Fibroblast of the conjunctiva (primary cell): ENCODE measurements at places on chromosomes 2 and 18.

DNA sequence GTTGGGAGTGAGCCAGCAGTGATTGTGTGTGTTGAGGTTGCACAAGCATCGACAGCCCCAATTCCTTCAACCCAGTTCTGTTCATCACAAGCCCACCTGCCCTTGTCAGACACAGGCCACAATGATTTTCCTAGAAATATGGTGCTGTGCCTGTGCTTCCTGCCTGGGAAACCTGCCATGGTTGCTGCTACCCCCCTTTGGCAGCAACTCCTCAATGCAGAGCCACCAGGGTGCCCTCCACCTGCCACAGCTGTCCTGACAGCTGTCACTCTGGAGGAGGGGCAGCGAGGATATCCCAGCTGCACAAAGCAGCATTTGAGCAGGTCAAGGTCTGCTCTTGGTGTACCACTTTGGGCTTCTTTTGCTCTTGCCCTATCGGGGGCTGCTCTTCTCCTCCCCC, 27.1 kb downstream of the SMIM21 start:
- no peak for DNase-seq

GRCh38 chr2:137521653-137522619, 442.3 kb upstream of the HNMT start:
- no peak for DNase-seq

GRCh38 chr2:221571551-221572218, 419 bp downstream of the EPHA4 start:
- no peak for DNase-seq

DNA sequence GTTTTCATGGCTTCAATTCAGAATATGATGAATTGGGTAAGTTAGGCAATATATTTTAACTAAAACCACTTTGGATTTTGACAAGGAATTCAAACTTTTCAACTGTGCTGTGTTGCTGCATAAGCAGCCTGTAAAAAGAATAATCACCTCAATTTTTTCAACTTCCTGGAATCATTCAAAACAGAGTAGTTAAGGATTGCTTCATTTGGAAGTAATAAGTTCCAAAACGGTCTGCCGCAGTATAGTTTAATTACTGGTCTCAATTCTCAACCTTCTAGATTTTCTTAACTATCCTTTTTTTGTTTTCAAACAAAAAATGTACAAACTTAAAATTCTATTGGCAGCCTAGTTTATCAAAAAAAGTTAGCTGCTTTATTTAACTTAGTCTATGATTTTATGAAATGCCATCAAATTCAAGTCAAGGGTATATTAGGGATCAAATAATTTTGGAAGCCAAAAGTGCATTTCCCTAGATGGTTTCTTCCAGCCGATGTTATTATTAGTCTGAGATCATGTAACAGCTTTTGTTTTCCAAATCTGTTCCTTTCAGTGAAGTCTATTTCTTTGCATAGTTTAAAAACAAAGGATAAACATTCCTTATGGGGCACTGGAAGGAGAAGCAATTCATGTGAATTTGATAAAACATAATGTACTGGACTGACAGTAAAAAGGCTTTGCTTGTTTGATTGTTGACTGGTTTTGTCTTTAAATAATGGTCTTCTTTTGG, 76.1 kb upstream of the ETAA1 start:
- DNase-seq: no peak

DNA sequence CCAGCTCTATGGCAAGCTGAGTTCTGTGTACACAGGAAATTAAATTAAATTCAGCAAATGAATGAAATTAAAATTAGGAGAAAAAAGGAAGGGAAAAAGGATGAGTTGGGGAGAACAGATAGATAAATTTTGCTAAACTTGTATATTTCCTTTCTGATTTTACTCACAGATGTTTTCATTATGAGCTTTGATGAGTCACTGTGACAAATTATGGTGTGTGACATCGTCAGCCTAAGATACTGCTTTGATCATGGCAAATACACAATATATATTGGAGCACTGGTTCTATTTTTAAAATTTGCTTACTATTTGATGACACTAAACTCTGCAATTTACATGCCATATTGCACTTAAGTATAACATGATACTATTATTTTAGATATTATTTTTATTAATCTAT, 464.6 kb upstream of the SPHKAP start:
- DNase-seq: no peak

DNA sequence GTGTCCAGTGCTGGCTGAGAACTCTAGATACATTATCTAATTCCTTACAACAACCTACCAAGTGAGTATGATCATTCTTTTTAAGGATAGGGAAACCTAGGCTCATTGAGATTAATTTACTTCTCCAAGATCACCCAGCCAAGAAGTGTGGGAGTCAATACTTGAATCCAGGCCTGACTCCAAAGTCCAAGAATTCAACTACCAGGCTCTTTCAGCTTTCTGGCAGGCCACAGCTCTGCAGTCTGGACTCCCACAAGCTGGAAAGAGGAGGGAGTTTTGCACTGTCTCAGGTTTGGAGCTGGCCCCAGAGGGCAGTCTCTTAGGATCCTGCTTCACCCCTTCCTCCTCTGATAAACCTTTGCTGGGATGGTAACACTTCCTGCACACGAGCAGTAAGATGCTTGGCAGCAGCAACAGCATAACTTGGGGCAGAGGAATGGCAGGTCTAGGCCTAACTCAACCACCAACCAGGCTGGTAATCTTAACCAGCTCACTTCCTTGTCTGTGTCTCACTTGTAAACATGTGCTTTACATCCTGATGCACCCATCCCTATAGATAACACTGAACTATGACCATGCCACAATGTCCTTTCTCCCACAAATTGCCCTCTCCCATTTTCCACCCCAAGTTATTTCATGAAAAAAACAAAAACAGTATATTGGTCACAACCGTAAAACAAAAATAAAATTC, 111.1 kb upstream of the ACAA2 start:
- no peak for DNase-seq

DNA sequence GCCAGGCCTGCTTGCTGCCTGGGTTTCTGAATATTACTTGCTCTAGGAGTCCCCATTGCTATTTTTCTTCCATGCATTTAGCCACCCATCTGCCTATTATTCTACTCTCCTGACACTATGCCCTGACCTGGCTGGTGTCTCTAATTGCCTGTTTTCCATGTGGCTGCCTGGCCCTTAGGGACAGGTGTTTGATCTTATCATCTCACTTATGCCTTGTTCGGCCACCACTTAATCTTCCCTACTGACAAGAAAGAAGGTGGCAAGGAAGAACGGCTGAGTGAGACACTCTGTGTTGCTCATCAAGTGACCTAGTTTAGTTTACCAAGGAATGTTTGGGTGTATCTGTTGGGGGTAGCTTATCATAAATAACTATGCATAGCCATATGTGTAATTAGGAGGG, 50.4 kb upstream of the RAPH1 start:
- DNase-seq: no peak

DNA sequence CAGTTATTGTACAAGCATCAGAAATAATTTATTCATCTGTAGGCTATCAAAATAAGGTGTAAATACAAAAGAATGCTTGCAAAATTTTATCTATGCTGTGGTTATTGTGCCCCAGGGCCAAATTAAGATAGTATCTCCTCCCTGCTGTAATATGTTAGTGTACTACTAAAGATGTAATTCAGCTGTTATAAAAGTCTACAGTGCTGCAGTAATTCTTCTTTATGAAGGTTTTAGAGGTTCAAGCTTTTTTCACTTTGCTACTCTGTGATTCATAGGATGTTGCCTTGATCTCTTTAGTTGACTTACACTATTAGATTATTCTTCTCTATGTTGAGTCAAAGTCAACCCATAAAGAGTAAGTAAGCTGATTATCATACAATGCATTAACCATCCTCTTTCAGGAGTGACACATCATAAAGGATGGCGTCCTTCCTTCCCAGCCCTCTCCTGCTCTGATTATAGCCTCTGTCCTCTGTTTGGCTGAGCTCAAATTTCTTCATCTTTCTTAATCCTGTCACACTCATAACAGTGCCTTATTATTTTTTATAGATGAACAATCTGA, 29.3 kb upstream of the DYNAP start:
- no peak for DNase-seq

- DNase-seq: no peak
Observed at GRCh38 chr2:187526792-187527191, 27.4 kb downstream of the TFPI start.

GRCh38 chr18:13500869-13501542, 225.4 kb downstream of the FAM210A start:
- peak; percentile 16 for DNase-seq

DNA sequence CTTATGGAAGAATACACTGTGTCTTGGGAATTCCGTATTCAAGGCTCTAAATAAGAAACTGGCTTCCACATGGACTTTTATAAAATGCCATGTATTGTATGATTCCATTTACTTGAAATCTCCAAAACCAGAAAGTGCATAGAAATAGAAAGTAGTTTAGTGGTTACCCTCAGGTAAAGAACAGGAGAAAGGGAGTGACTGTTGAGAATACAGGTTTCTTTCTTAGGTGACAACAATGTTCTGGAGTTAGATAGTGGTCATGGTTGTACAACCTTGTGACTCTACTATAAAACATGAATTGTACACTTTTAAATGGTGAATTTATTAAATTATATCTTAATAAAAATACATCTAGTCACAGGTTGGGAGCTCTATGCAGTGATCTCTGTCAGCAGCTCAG, 481.8 kb downstream of the SPAG16 start:
- no peak for DNase-seq

DNA sequence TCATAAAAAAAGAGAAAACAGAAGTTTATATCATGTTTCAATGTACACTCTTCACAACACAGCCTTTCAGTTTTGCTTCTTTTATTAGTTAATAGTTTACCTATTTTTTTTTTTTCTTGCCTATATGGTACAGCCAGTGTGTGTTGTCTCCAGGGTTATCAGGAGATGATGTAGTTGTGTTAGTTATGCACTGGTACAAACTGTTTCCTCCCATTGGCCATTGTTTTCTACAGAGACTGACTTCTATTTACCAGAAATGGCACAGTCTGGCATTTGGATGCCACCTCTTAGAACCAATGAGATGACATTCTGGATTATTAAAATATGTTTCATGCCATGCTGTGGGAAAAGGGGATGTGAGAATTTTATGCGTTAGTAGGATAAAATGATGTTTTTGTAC, 339.4 kb downstream of the PLCL1 start:
- no peak for DNase-seq

- DNase-seq: no peak
Observed at GRCh38 chr2:142127248-142127647, 3.6 kb downstream of the LRP1B start.

DNA sequence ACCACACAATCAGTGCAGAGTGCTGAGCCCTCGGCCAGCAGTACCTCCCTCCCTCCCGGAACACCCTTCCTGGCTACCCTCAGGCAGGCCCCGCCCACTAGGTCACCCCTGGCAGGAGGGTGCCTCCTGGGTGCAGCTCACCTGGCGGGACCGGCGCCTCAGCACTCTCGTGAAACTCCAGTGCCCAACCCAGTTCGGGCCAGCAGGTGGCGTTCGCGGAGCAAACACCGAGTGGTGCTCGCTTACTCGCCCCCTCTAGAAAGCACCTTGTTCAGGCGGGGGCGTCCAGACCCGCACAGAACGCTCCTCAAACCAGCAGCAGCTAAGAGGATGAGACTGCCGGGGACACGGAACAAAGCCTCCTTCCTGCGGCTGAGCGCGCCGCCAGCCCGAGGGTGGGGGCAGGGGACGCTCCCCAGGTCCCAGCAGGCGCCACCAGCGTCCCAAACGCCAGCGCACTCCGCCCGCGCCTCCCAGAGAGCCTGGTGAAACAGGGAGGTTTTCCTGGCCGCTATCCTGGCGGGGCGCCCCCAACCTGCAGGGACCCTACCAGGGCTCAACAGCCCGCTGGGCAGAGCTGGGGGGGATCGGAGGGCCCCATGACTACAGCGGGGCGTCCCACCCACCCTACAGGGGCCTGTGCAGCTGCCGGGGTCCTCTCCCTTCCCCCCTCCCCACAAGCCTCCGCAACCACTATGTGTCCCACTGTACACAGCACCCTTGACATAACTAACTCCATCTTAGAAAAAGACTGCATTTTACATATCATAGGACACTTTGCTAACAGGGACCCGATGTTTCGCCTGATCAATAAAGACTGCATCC, 44.7 kb downstream of the MRPS5 start:
- peak; percentile 10 for DNase-seq

DNA sequence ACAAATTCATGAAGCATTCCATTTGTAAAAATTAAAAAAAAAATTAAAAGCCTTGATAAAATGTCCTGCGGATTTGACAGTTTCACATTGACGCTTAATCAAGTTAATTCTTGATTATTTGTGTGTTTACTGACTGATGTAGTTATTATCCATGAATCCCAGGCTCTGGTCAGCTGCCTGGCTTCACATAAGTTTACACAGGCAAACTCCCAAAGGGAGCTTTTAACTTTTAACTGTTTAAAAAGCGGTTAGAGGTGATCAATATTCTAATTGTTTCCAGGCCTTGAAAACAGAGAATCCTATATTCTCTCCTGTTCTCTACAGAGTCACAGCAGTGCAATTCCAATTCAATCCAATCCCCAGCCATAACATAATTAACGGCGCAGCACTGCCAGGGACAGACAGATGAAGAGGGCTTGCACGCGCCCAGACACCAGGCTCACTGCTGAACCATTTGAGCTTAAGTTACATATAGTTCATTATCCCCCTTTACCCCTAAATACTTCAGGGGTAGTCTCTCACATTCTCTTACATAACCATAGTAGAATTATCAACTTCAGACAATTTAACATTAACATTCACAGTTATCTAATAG, 47.5 kb downstream of the ATP8B1 start:
- no peak for DNase-seq

GRCh38 chr2:126253669-126254068, 402.3 kb upstream of the GYPC start:
- DNase-seq: no peak

DNA sequence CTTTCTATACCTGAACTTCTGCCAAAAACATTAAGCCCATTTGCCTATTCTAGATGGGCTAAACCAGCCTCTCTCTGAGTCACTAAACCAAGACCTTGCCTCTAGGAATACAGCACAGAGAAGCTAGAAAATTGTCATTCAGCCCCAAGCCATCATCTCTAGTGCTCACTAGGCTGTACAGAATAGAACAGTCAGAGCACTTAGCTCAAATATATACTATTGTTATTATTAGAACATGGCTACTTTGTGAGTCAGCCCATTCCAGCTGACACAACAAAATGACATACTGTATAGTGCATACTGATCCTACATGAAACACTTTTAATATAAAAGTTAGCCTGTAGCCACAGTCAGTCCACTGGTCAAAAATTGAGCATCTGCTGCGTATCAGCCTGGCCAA, 418.8 kb downstream of the NRXN1 start:
- no peak for DNase-seq

- no peak for DNase-seq
Observed at GRCh38 chr2:217794133-217794986, 208.4 kb downstream of the TNS1 start.

- DNase-seq: no peak
Observed at GRCh38 chr2:235047171-235048160, 95.6 kb downstream of the SH3BP4 start.
